ENCODE measurements at places on chromosomes 2 and 18.

DNA sequence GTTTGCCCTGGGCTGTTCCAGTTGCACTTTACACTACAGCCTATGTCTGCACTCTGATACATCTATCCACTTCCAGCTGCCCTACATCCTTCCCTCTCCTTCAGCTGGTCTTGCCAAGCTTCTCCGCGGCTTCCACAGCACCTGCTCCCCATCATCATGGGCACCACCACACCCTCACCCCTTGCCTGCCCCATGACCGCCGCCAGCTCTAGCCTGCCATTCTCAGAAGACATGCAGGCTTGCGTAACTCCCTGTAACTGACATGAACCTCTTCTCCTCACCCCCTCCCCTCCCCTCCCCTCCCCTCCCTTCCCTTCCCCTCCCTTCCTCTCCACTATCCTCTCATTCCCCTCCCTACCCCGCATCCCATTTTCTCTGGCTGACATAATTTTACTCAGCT, 46.0 kb downstream of the PAX8 start:
- DNase-seq = no peak

DNA sequence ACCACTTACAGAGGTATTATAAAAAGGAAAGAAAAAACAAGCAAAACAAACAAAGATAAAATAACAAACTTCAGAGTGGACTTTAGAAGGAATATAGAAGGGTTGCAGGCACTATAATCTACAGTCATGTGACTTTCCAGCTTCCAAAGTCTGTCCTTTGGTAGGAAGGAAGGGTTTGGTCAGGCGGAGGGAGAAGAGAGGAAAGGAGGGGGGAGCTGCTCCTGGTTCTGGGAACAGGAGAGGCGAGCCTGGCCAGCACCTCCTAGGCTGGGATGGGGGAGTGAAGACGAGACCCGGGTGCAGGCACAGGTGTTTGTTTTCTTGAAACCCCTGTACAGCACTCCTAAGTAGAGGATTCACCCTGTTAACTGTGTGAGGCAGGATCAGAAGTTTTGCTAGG, 53.8 kb upstream of the GATA6 start:
- no peak for DNase-seq

- DNase-seq = no peak
Observed at GRCh38 chr2:156437272-156437930, 1.2 kb downstream of the GPD2 start.

GRCh38 chr2:191979221-191979730, 132.4 kb upstream of the CAVIN2 start:
- DNase-seq = no peak

DNA sequence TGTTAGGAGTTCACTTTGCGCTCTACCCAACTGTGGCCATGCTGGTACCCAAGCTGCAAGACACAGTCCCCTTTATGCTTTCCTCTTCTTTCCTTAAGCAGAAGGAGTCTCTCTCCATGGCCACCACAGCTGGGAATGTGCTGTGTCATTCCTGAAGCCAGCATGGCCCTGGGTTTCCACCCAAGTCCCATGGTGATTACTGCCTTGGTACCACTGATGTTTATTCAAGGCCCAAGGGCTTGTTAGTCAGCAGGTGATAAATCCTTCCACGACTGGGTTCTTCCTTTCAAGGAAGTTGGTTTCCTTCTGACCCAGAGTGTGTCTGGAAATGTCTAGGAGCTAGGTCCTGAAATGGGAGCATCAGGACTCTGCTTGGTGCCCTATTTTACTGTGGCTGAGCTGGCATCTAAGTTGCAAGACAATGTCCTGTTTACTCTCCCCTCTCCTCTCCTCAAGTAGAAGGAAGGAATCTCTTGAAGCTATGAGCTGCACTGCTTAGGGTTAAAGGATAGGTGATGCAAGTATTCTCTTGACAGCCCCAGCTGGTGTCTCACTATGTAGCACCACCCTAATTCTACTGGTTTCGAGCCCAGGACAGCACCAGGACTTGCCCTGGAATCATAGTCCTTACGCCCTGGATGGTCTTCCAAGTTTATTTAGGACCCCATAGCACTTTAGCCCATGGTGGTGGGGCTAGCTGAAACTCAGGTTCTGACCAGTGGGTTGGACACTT, 18.7 kb upstream of the NUP35 start:
- no peak for DNase-seq

- DNase-seq = peak; percentile 31
Observed at GRCh38 chr2:1731963-1732768, 12.1 kb downstream of the PXDN start.

- DNase-seq = no peak
Observed at GRCh38 chr2:138504546-138505235, 3.1 kb downstream of the SPOPL start.

GRCh38 chr2:18009891-18010290, 131.4 kb downstream of the KCNS3 start:
- DNase-seq = no peak

GRCh38 chr2:86807468-86808275, 17.0 kb upstream of the CD8A start:
- DNase-seq = peak; percentile 73

GRCh38 chr2:138716183-138716582, 64.0 kb downstream of the NXPH2 start:
- DNase-seq = no peak

DNA sequence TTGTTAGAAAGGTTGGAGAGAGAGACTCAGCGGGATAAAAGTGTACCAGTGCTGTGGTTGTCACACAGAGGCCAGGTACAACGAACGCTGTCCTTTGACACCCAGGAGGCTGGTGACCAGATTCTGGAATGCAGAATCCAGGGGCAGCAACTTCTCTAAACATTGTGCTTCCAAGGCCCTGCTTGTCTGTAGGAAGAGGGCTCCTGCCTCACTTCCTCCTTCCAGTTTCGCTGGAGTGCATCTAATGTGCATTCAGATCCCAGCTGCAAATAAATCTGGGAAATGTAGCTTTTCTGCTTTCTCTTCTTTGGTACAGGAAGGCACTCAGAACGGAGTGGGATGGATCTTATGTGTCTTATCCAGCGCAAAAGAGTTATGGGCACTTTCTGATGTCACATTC, 171.8 kb upstream of the ATP5MC3 start:
- DNase-seq = no peak

DNA sequence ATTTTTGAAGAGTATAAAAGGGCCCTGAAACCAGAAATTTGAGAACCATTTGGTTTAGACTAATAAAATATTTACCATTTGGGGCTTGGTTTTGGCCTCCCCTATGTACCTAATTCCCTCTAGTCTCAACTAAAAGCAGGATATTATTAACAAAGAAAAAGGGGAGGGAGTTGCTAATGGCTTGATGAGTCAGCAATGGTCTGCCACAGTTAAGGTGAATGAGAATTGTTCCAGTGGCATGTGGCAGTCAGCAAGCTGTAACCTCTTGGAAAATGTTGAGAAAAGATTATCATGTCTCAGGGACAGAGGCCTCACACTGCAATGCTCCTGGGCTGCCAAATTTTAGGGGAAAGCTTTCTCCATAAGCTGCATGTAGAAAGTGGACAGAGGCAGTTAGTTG, 20.1 kb upstream of the SLC39A10 start:
- no peak for DNase-seq

GRCh38 chr2:236888794-236889780, 196.6 kb upstream of the COPS8 start:
- no peak for DNase-seq

GRCh38 chr2:9378433-9379390, 44.6 kb downstream of the ITGB1BP1 start:
- peak; percentile 52 for DNase-seq

- no peak for DNase-seq
Observed at GRCh38 chr2:9980520-9980919, 29.0 kb downstream of the GRHL1 start.

GRCh38 chr2:225468131-225468530, 68.6 kb downstream of the NYAP2 start:
- DNase-seq = no peak

DNA sequence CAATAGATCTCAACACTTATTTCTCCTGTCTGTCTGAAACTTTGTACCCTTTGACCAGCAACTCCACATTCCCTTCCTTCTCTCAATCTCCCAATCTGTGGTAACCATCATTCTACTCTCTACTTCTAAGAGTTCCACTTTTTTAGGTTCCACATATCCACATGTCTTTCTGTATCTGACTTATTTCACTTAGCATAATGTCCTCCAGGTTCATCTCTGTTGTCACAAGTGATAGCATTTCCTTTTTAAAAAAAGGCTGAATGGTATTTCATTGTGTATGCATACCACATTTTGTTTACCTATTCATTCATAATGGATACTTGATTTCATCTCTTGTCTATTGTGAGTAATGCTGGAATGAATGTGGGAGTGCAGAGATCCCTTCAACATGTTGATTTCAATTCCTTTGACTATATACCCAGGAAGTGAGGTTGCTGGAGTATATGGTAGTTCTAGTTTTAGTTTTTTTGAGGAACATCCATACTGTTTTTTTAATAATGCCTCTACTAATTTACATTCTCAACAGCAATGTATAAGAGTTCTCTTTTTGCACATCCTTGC, 18.8 kb upstream of the MMADHC start:
- no peak for DNase-seq

DNA sequence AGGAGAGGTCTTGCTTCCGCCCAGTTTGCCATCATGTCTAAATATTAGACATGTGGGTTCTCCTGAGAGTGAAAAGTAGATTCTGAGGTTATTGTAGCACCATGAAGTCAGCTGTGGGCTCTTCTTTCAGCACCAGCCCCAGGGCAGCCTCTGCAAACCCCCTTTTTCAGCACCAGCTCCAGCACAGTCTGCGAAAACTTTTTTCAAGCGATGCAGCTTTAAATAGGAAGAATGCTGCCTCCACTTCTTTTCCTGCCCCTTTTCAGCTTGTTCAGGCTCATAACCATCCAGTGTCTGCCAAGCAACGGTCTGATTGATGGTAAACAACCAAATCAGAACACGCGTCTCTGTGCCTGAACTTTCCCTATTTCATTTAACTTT, at the start of gene COL5A2:
COL5A2 (minus strand) TSS at position 192 of the 381 bp plus-strand sequence; CDS start at position 35, 157 bp downstream.
- peak; percentile 42 for DNase-seq

DNA sequence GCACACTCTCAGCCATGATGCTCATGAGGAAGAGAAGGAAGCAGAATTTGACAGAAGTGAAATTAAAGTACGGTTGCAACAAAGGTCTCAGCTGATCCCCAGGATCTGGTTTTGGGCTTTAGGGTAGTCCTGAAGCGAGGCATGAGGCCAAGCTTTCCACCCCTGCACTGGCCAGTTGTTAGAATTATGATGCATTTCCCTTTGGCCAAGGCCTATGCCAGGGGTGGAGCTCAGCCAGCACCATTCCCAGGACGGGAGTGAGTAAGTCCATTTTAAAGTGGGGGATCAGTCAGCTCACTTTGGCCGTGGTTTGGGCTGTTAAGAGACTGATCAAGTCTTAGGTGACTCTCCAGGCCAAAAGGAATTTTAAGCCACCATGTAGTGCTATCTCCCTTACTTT, 314.5 kb upstream of the MMADHC start:
- DNase-seq = no peak

DNA sequence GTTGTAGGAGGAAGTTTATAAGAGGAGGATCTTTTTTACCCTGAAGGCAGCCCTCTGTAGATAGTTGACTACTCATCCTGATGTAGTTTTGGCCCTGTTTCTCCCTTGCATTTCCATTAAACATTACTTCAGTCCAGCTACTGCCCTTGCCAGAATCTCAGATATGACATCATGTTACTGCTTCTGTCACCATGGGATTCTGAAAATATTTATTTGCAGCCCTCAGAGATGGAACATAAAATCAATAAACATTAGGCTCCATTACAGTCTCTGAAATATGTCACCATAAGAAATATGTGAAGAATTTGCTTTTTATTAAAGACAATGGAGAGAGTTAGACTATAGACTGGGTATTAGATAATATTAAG, 68.7 kb upstream of the STK39 start:
- DNase-seq = no peak

DNA sequence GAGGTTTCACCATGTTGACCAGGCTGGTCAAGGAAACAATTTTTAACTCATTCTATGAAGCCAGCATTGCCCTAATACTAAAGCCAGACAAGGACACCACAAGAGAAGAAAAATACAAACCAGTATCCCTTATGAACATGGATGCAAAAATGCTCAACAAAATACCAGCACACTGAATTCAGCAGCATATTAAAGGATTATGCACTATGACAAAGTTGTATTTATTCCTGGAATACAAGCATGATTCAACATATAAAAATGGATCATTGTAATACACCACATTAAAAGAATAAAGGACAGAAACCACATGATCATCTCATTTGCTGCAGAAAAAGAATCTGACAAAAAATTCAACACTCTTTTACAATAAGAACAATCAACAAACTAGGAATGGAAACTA, 138.7 kb downstream of the RAB3GAP1 start:
- DNase-seq = no peak

DNA sequence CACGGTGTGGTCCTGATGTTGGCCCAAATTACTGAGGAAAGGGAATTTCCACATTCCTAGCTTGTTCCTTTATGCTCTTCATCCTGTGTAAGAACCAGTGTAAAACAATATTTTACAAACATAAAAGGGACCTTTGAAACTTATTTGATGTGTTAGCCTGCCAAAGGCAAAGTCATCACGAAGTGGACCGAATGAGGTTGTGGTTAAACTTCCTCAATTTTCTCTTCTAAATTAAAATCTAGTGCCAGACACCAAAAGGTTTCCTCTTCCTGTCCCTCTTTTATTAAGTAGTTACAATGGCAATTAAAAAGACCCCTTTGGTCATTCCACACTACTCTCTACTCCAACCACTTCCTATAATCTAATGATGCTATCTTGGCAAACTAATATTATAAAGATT, 279.8 kb downstream of the AFF3 start:
- DNase-seq = no peak

- DNase-seq = no peak
Observed at GRCh38 chr2:217383620-217384019, 523.8 kb upstream of the TNP1 start.

GRCh38 chr18:79382681-79383387, 12.9 kb upstream of the NFATC1 start:
- DNase-seq = peak; percentile 22

DNA sequence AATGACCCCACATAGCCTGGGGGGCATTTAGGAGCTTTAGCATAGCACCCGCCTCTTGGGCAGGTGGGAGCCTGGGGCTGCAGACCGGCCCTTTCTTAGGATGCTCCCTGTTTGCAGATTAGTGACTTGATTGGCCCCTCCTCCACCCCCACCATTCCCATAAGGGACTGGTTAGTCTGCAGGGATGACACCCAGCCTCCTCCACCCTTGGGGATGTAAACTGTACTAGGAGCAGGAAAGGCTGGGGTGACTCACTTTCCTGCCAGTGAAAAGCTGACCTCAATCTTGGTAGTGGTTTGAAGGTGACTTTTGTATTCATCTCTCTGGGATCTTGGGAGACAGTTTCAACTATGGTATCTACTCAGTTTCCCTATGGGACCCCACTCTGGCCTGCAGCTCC, 24.2 kb downstream of the CTIF start:
- DNase-seq = no peak

Data from H9 (cell line).